ENCODE measurements at places on chromosomes 1 and 21. TPM values are rescaled to one million over a fixed set of nuclear protein-coding genes. Genes with fewer than 3 reads are reported as not detected.

DNA sequence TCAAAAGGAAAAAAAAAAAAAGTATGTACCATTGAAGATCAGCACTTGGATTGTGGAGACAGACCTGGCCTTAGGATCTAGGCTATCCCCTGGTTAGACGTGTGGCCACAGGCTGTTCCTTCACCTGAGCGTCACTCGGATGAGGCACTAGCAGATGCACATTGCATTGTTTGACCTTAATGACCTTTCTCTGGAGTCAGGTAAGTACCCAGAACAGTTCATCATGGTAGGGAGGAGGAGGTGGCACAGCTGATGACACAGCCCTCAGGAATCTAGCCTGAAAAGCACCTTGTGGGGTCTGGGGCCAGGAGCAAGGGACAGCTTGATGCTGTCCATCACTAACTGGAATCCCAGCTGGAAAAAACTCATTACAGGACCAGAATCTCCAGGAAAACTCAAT lies 21.2 kb downstream of the NECAP2 start:
- no peak for DNase-seq

DNA sequence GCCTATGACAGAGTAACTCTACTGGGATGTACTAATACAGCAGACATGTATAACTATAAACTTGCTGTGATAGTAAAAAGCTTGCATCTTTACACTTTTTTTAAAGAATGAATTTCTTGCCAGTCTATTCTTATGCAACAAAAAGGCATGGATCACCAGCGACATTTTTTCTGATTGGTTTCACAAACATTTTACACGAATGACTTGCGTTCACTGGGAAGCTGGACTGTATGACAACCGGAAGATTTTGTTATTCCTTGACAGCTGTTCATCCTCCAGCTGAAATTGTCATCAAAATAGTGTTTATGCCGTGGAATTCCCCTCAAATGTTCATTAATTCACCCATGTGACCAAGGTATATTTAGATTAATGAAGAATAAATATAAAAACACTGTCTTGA lies 131.0 kb downstream of the XPR1 start:
- DNase-seq, result no peak

Gene ALPL
- total RNA-seq, result not detected

DNA sequence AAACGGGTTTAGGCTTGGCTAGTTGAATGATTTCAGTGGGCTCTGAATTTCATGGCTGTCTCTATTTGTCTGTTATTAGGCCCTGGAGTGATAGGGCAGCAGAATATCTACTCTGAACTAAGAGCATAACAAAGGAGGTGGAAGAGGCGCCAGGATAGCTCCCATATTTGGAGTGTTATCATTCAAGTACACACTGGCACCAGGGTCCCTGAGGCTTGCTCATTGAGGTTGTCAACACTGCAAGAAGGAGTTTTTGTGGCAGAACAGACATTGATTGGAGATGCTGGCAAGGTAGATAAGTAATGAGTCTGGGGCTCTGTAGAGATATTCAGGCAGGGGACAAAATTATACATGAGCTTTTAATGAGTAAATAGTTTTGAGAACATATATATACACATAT lies 1748.4 kb downstream of the MRPL39 start:
- DNase-seq, result no peak

DNA sequence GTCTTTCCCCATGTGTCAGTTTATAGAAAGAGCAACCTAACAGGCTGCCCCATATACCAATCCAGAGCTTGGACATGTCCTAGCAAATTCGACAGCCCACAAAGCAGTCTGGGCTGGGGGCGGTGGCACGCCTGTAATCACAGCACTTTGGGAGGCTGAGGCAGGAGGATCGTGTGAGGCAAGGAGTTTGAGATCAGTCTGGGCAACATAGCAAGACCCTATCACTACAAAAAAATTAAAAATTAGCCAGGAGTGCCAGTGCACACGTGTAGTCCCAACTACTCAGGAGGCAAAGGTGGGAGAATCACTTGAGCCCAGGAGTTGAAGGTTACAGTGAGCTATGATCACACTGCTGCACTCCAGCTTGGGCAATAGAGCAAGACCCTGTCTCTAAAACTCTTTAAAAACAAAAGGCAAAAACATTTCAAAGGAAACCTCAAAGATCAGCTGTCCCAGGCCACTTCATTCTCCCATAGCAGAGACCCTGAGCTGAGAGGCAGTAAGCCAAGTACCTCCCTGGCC lies 54.4 kb downstream of the SETD4 start:
- no peak for DNase-seq

DNA sequence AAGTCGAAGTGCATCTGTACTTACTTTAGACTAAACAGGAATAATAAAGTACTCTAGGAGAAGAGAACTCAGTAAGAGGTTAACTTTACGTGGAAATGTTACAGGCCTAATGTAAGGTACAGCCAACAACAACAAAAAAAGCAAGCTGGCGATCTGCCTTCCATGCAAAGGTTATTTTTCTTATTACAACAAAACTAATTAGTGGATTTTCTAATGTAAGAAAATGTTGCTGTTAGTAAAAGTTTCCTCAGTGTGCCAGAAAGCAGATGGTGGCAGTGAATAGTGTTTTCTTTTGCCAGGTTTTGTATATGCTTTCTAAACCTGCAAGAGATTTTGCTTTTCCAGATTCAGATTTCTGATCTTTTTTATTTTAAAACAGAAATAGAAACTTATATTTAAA lies 179.2 kb downstream of the NFIA start:
- no peak for DNase-seq

Gene ZNF672
- 49.4 TPM for total RNA-seq

DNA sequence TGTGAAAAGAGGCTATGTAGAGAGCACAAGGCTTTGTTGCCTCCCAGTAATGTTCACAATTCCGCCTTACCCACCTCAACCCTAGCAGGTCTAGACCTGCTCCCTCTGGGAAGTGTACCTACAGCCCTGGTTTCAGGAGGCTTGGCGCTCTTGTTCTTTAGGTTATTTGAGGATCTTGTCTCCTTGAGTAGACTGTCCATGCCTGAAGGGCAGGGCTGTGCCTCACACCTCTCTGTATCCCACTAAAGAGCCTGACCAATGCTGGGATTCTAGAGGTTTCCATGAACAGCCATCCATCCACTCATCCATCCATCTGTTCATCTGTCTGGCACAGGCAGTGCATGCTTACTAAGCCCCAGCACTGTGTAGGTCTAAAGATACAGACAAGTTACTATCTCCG lies 1.0 kb downstream of the RAB7B start:
- no peak for DNase-seq

GRCh38 chr1:9827558-9828185 lies 3.9 kb upstream of the CLSTN1 start:
- no peak for DNase-seq

Gene CTSK
- 2.1 TPM for total RNA-seq

- DNase-seq, result peak; percentile 33
Observed at GRCh38 chr1:42844592-42845140, 1.7 kb upstream of the ZNF691 start.

- DNase-seq, result no peak
Observed at GRCh38 chr1:175118375-175119367, 51.0 kb downstream of the TNN start.

Gene KIF21B
- 67.1 TPM for total RNA-seq

GRCh38 chr1:15323351-15323988 lies 76.4 kb downstream of the FHAD1 start:
- DNase-seq, result peak; percentile 85

GRCh38 chr1:111749628-111750027 lies 6.1 kb upstream of the DDX20 start:
- no peak for DNase-seq

DNA sequence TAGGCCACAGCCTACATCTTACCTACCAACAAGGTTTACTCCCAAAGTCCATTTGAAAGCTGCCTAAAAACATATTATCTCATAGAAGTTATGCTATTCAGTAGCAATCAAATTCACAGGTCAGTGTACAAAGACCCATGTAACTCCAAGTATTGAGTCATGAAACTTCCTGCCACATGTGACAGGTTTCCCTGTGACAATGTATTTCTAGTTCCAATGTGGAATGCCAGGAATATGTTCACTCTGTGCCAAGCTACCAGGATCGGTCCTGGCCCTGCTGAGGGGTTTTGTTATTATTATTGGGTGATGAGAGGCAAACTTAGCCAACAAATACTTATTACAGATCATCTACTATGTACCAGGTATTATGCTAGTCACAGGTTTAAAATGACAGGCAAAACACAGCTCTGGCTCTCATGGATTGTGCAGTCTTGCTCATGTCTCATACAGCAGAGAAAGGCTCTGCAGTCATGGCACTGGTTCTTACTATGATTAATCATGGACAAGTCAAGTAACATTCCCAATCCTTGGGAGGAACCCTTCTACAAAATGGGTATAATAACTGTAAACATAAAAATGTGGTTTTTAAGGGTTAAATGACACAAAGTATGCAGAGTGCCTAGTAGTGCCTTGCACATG lies 22.5 kb downstream of the DPH5 start:
- no peak for DNase-seq

Gene ORC1
- 57.9 TPM for total RNA-seq

- no peak for DNase-seq
Observed at GRCh38 chr1:62335656-62336055, 16.4 kb upstream of the KANK4 start.

DNA sequence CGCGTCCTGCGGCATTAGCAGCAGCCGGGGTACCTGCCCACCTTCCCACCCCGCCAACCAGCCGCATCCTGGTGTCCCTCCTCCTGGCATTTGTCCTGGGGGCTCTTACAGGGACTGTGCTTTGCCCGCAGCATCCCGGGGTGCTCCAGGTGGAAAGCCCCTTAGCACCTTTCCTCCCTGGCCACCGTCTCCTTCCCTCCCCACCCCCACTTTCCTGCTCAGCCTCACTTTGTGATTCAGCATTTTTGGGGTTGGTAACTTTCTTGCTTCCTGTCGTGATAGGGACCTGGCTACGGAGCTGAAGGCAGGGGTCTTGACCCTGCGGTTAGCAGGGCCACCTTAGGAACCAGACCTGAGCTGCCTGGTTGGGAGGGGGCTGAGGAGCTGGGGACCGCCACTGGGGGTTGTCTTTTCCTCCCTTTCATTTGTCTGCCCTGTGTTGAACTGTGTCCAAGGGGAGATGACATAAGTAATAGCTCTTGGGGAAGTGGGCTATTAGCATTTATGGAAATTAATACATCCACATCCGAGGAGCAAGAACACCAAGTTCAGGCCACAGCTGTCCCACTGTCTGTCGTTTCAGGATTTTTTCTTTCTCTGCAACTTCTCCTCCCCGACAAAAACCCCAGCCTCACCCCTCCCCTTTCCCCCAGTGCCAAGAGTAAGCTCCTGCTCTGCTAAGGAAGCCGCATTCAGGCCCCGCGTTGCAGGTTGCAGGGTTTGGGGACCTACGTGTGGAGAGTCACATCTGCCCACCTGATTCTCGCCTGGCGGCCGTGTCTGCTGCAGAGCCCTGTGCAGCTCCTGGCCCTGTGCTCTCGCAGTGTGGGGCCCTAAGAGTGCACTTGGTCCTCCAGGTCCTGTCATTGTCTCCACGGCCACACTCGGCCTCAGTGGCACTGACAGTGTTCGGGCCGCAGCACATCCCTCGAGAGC lies 1.6 kb upstream of the NPHP4 start:
- DNase-seq, result peak; percentile 67

DNA sequence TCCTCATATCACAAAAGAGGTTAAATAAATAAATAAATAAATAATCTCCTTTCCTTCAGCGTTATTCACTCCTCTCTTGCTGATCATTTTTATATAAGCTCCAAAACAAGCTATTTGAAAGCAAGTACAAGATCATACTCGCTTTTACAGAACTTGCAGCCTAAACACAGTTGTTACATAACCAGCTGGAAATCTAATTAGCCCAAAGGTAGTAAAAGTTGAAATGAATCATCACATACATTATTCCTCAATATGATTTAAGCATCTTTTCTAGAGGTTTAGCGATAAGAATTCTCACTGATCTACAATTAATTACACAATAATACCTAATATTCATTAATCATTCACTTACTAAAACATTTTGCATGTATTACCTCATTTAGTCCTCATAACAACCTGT lies 160.2 kb downstream of the COP1 start:
- DNase-seq, result no peak

- no peak for DNase-seq
Observed at GRCh38 chr1:116277840-116278540, 95.1 kb upstream of the ATP1A1 start.

GRCh38 chr1:910311-910880 lies 13.3 kb upstream of the SAMD11 start:
- DNase-seq, result peak; percentile 7

Gene PDPN
- not detected for total RNA-seq

DNA sequence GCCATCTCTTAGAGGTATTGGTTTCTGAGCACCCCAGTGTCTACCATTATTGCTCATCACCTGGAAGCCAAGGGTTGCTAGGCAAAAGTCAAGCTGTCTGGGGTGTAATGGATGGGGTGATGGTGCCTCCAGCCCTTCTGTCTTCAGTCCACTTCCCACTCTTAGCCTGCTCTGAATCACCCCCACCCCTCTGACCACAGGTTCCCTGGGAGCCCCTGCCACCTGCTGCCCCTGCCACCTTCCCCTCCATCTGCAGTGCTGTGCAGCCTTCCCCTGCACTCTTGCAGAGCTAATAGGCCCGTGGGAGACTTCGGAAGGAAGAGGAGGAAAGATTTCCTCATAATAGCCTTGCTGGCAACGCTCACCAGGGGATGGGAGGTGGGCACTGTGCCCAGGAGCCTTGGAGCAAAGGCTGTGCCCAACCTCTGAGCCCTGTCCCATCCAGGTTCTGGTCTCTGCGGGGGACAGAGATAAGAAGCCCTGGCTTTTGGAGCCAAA lies 35.5 kb downstream of the CAPN2 start:
- DNase-seq, result peak; percentile 18

- no peak for DNase-seq
Observed at GRCh38 chr21:38929142-38929541, 123.4 kb downstream of the ETS2 start.

- no peak for DNase-seq
Observed at GRCh38 chr1:110135666-110136065, 14.6 kb upstream of the SLC6A17 start.

Data from activated CD4-positive, alpha-beta T cell treated with anti-CD3 and anti-CD28 coated beads for 36 hours (primary cell).